Stimulated activated CD8-positive, alpha-beta memory T cell treated with anti-CD3 and anti-CD28 coated beads, Interleukin-2, amount 100 ng/mL, for 48 hours (primary cell): ENCODE measurements at places on chromosomes 7 and 10.

- DNase-seq: no peak
Measured at GRCh38 chr10:114577133-114577532, 80.9 kb downstream of the ABLIM1 start.

DNA sequence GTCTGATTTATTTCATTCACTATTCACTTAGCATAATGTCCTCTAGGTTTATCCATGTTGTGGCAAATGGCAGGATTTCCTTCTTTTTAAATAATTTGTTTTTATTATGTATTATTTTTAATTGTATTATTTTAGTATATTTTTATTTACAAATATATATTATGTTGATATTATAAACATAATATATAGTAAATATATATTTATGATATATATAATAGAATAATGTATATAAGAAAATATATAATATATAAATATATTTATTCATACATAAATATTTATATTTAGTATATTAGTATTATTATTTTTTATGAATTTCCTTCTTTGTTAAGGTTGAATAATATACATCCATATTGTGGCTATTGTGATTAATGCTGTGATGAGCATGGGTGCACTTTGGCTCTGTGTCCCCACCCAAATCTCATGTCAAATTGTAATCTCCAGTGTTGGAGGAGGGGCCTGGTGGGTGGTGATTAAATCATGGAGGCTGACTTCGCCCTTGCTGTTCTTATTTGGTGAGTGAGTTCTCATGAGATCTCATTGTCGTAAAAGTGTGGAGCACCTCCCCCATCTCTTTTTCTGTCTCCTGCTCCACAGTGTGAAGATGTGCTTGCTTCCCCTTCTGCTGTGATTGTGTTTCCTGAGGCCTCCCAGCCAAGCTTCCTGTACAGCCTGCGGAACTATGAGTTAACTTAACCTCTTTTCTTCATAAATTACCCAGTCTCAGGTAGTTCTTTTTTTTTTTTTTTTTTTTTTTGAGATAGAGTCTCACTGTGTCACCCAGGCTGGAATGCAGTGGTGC, 52.3 kb upstream of the CYP2C18 start:
- DNase-seq: no peak

GRCh38 chr7:112869111-112869774, 79.0 kb upstream of the TMEM168 start:
- peak; percentile 39 for DNase-seq

- DNase-seq: no peak
Measured at GRCh38 chr7:151665368-151665767, 145.7 kb upstream of the RHEB start.

- DNase-seq: no peak
Measured at GRCh38 chr10:97683556-97684367, 3.3 kb downstream of the AVPI1 start.
